ENCODE measurements at places on chromosomes 12 and 14. TPM values are rescaled to one million over a fixed set of nuclear protein-coding genes. Genes with fewer than 3 reads are reported as not detected.

MED6 gene
- polyA plus RNA-seq, result 7.8 TPM

GPR84 gene
- polyA plus RNA-seq, result 0.45 TPM

GRCh38 chr14:84421621-84422020, 1108.3 kb upstream of the FLRT2 start:
- DNase-seq, result no peak

- DNase-seq, result no peak
These were observed 51.3 kb downstream of the WBP11 start for GRCh38 chr12:14751986-14752385.

Data from heart right ventricle (tissue), 16 donors.